ENCODE measurements at places on chromosomes 1 and 21. TPM values are rescaled to one million over a fixed set of nuclear protein-coding genes. Genes with fewer than 3 reads are reported as not detected.

DNA sequence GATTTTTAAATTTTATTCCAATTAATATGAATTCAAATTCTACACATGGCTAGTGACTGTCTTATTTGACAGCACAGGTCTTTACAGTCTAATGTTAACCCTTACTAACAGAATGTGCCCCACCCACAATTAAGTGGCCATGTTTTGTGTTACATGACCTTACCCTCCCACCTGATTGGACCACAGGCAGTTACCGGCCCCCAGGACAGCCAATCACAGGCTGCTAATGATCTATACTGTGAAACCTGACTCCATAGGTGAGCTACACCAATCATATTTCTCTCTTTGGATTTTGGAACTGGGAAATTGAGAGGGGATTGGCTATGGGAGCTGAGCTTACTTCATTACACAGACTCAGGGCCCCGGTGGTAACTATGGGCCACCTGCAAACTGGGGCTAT is 27.5 kb downstream of the ZP4 start:
- no peak for DNase-seq

GRCh38 chr1:81129776-81130175 is 671.0 kb upstream of the ADGRL2 start:
- no peak for DNase-seq

- no peak for DNase-seq
Measured at GRCh38 chr21:28256420-28256831, 736.3 kb downstream of the LTN1 start.

DNA sequence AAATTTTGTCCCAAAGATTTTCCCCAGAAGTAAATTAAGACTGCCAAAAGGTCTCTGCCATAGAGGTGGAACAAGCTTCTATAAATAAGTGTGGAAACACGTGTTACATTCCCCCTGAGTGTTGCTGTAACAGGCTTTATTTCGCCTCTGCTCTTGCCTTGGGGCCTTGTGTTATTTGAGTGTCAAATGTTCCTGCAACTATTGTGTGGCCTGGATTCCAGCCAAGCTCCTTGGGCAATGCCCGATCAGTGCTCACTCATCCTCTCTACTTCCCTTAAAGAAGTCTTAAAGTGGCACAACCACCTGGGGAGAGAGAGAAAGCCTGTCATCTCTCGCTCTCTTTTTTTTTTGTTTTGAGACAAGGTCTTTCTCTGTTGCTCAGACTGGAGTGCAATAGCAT is 156.7 kb downstream of the NR5A2 start:
- peak; percentile 73 for DNase-seq

- no peak for DNase-seq
Measured at GRCh38 chr1:225627304-225627947, 25.5 kb downstream of the ENAH start.

GRCh38 chr1:216566641-216567205 is 143.5 kb upstream of the USH2A start:
- DNase-seq = peak; percentile 7

DNA sequence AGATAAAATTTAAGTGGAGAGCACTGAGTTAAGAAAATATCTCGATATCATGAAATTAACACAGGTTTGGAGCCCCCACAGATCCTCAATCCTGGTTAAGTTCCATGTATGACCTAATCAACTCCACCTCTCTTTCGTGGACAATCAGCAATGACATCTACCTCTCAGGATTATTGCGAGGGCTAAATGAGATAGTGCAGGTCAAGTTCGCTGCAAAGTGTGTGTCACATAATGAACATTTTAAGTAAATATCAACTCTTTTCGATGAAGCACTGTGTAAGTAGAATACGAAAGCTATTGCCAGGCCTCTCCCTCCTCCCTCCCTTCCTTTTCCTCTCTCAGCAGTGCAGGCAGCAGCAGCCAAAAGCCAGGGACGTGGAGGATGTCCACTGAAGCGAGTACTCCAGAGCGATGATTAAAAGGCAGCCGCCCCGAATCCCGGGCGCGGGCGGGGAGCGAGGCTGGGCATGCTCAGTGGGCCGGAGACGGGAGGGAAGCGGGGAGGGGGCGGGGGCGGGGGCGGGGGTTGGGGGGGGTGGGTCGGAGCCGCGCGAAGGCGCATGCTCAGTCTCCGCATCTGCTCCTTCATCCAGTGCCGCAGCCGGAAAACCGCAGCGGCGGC is at the start of gene CAMSAP2:
CAMSAP2 (plus strand) TSS at position 567 of the 622 bp plus-strand sequence. CDS start 935 bp downstream, outside the sequence.
- DNase-seq = peak; percentile 82

DNA sequence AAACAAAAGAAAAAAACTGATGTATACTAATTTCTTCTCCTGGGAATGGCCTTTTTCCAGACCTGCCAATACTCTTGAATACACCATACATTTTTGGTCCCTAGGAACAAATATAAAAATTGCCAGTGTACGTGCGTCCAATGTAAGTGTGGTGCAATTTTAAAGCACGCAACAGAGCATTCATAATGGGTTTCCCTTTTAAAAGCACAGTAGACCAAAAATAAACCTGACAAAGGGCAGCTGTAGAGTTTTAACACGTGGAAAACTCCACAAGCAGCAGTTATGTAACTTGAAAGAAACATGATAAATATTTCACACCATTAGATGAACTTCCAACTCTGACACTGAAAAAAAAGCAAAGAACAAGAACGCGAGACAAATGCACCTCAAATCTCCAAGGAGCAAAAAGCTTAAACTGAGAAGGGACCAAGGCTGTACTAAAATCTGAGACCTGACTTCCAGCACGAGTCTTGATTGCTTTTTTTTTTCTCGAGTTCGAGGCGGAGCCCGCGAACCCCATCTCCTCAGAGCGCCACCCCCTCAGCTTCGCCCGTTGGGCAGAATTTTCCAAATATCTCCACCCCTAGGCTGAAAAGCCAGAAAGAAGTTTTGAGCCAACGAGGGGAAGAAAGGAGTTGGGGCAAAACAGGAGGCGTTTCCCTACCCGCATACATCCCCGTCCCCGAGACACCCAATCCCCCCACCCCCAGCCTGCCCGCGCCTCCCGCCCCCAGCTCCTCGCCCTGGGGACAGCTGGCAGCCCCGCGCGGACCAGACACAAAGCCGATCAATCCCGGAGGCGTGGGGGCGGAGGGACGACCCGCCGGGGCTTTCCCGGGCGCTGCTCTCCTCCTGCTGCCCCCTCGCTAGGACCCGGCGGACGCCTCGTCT is at the start of gene JAM2:
JAM2 (plus strand) TSS at position 599 of the 891 bp plus-strand sequence. CDS start 564 bp downstream, outside the sequence.
- DNase-seq = peak; percentile 85

DNA sequence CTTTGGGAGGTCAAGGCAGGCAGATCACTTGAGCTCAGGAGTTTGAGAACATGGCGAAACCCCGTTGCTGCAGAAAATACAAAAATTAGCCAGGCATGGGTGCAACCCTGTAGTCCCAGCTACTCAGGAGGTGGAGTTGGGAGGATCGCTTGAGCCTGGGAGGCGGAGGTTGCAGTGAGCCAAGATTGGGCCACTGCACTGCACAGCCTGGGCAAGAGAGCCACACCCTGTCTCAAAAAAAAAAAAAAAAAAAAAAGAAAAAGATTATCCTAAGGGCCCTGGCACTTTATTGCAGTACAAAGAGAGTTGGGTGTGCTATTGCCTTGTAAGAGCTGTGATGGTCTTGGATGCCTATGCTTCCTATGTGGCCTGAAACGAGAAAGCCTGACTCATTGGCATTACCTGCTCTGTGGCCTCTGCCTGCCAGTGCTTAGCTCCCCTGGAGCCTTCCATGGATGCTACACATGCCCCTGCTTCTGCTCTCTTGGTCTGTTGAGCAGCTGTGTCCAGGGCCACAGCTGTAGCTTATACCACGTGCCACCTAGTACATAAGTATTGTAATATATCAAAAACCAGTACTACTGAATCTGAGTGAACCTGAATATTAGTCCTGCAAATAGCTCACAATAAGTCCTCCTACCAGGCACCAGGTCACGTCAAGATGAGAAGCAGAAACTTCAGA is 45.8 kb downstream of the DNAJC6 start:
- DNase-seq = no peak

- DNase-seq = no peak
Measured at GRCh38 chr1:22107126-22107525, 35.8 kb downstream of the WNT4 start.

DNA sequence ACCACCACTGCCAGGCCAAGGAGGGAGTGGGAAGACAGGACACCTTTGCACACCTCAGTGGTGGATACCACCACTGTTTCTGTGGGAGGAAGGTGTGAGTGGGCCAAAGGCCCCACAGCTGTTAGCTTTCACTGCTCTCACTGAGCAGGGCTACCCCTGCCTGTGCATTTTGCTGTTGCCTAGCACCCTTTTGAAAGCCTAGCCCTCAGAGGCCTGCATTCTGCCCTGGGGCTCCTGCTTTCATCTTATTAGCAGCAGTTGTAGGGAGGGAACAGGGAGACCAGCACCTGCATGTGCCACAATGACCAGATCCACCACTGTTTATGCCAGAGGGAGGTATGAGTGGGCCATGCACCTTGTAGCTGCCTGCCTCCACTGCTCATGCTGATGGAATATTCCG is 110.9 kb upstream of the C21orf91 start:
- DNase-seq = no peak

GRCh38 chr1:145885738-145886287 is at the start of gene ANKRD35:
Gene ANKRD35, minus strand, starts transcription at chr1:145885866. Its CDS starts 108 bp downstream, at chr1:145885758.
- DNase-seq = peak; percentile 79

DNA sequence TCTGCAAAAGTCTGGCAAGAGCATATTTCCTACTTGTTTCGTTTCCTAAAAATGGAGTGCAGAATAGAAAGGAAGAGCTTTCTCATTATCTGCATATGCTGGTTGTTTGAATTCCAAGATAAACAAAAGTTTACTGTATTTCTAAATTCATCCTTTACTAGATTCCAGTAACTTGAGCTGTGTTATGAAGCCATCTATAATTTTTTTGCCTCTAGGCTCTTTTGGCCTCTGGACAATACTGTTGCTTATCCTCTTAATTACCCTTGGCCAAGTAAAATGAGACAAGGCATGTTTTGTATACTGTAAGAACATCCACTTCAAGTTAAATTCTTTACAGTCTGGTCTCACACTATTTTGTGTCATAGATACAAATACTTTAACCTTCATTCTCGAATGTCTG is 45.6 kb upstream of the HFM1 start:
- DNase-seq = peak; percentile 22

DNA sequence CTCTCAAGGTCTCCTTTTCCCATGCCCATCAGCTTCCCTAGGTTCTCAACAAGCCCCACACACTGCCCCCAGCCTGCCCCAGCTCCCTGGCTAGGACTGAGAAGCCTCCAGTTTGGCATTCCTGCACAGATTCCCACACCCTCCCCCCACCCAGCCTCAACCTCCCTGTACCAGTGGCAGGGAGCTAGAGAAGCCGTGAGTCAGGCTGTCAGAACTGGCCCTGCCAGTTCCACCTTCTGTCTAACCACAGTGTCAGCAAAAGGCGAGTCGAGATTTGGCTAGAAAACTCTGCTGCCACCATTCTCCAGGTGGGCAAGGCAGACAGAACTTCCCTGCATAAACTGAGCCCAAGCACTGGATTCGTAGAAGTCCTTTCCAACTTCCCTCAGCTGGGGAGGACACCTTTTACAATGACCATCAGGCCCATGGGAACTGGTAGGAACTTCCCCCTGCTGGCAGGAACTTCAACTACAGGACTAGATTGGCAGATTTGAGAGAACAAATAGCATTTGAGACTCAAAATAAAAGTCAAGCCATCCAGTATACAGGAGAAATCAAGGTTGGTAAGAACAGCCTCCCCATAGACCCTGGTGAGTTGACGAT is 31.0 kb downstream of the TNNT2 start:
- peak; percentile 68 for DNase-seq

DNA sequence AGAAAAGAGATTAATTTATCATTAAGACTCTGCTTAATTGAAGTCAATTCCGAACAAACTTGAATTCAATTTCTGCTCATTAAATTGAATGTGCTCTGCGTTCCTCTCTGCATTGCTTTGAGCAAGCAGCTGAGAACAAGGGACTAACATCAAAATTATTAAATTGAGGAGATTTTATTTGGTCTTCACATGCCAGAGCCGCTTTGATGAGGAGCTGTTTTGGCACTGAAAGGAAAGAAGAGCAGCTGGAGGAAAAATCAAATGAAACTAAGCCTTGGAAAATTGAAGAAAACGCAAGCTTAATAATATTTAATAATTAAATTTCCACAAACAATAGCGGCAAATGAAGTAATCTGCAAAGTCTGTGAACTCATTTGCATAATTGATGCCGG is 222.0 kb upstream of the PKN2 start:
- no peak for DNase-seq

DNA sequence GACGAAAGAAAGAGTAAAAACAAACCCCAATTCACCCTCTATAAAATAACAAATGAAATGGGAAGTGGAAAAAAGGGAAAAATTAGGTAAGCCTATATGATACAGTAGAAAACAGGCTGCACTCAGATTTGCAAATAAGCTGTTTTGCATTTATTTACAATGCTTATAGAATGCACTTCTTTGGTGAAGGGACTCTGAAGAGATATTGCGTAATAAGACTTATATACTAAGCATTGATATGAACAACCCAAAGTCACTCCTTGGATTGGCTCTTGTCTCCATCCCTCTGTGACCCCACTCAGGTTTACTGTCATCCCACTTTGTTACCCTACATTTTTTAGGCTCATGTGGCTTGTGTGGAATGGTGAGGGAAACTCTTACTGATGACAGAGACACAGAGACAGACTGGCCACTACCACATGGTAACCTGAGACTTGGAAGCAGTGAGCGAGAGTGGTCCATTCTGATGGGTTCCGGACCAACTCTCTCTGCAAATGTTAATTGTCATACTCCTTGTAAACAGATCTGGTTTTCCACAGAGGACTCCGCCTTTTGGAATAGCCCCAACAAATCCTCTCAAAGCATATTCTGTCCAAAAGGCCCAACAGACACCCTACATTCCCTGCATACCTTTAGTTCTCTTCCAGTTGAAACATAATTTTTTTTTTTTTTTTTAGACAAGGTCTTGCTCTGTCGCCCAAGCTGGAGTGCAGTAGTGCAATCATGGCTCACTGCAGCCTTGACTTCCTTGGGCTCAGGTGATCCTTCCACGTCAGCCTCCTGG is 11.0 kb downstream of the GSTM5 start:
- DNase-seq = no peak

DNA sequence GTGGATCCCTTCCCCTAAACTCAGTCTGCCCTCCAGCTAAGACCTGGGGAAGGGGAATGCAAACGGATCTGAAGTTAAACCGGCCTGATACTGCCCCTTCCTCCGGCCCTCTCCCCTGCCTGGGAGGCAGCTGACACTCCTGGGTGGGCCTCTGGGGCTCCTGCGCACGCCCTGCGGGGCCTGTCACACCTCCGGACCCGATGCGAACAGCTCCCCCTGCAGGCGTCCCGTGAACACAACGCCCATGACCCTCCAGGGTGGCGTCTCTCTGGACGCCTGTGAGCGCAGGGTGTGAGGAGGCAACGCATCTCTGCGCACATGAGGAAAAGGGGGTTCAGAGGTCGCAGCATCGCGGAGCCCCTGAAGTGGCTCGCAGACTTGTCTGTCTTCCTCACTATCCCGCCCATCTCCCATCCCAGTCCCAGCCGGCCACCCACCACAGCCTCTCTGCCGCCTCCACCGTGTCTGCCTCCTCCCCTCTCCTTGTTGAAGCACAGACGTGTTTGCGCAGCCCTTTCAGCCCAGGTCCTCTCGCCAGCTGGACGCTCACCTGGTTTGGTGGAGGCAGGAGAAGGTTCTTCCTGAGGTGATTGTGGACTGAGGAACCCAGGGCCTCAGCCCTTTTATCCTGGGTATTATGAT is 421 bp upstream of the LCE3A start:
- peak; percentile 50 for DNase-seq

The CELSR2 gene
- 2.6 TPM for total RNA-seq

The ENAH gene
- 206 TPM for total RNA-seq

The CCDC181 gene
- total RNA-seq = 1.2 TPM

The LCE3D gene
- not detected for total RNA-seq

The OPTC gene
- not detected for total RNA-seq

The IER5 gene
- 31.9 TPM for total RNA-seq

The KRTAP11-1 gene
- not detected for total RNA-seq

The RRP1 gene
- 36.2 TPM for total RNA-seq

The AIM2 gene
- total RNA-seq = not detected

The VSIG8 gene
- total RNA-seq = not detected

Data from SJCRH30 (cell line).